Aorta (tissue), 5 donors: ENCODE measurements at places on chromosomes 3 and 15.

GRCh38 chr3:18195836-18196235 is 229.3 kb downstream of the SATB1 start:
- no peak for DNase-seq

DNA sequence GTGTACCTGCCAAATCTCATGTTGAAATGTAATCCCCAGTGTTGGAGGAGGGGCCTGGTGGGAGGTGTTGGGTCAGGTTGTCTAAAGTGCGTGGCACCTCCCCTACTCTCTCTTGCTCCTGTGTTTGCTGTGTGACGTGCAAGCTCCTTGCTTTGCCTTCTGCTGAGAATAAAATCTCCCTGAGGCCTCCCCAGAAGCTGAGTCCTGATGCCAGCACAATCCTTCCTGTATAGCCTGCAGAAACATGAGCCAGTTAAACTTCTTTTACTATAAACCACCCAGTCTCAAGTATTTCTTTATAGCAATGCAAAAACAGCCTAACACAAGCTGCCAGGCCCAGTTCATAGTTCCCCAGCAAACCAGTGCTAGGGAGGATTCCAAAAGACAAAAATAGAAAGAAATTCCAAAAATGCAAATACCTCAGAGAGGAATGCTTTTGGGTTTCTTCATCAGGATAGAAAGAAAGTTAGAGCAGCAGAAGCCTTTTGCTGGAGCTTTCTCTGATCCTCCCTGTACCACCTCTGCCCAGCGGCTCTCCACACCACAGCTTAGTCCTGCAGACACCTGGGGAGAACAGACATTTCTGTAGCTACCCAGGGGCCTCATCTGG is 25.9 kb upstream of the CDV3 start:
- no peak for DNase-seq

GRCh38 chr3:32245200-32245599 is 6.7 kb downstream of the CMTM8 start:
- DNase-seq: no peak

DNA sequence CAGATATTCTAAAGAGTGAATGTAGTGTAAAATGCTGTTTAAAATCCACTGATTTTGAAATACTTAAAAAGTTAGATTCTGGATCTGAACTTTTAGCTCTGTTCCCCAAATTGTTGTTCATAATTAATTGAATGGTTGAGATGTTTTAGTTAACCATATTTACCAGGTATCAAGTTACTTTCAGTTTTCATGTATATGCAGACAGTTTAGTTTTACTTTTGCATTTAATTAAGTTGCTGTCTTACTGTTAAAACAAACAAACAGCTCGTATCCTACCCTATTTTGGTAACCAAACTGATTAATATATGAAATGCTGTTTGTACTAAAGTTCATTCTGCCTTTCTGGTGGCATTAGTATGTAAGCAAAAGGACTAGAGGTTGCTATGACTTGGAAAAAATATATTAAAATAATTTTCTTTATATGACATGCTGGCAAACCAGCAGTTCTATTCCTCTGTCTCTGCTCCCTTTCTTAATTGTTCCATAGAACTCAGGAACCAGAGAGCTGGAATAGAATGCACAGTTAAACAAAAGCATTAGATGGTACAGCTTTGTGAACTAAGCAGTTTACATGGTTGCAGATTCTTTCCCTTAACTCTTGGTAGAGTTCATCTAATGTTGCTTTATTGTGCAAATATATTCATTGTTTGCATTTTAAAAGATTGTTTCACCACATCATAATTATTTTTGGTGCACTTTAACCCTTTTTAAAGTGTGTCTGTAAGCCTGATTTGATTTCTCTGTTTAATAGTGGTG is 39.5 kb upstream of the SCAANT1 start:
- DNase-seq: no peak

- no peak for DNase-seq
Measured at GRCh38 chr15:69586721-69587120, 134.1 kb downstream of the RPLP1 start.

DNA sequence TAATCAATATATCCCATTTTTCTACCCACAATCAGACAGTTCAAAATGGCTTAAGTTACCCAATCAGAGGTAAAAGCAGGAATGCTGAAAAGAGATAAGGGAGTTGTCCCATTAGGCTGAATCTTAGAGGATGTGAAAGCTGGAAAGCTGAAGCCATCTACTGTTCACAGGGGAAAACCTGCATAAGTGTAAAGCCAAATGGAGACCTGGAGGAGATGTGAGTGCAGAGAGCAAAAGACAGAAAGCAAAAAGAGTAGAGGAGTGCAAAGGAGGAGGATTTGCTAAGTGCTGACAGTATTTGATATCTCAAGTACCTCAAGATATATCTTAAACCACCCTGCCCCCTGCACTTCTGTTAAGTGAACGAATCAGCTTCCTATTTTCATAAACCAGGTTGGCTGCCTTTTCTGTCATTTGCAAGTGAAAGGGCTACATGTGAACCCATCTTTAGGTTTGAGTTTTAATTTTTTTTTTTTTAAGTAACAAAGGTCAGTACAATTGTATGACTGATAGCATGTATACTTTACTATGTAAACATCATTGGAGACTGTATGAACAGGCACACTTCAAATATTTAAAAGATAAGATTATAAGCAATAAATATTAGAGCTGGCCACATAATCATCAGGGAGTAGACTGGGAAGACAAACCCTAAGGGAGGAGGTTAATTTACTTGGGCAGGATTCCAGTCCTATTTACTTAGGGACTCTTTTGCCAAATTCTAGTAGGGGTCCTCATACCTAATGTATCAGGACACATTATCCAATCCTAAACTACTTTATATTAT is 22.8 kb upstream of the P2RY1 start:
- DNase-seq: no peak

- DNase-seq: no peak
Measured at GRCh38 chr15:44144184-44144583, 50.9 kb downstream of the FRMD5 start.

DNA sequence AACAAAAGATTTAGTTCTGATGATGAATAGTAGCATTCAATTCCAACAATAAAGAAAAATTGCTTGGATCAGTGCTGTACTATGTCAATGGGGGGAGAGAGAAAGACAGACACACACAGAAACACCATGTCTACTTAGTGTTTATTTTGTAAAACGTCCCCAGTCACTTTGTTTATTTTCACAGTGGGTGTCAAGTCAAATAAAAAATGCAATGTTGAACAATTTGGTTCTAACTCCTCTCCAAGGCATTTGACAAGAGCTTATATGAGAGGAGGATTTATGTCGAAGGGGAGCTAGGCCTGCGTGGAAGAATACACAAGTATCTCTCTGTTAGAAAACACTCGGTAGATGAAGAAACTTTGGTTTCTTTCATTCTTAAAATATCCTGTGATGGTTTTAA is 201.7 kb upstream of the SLC2A2 start:
- no peak for DNase-seq

DNA sequence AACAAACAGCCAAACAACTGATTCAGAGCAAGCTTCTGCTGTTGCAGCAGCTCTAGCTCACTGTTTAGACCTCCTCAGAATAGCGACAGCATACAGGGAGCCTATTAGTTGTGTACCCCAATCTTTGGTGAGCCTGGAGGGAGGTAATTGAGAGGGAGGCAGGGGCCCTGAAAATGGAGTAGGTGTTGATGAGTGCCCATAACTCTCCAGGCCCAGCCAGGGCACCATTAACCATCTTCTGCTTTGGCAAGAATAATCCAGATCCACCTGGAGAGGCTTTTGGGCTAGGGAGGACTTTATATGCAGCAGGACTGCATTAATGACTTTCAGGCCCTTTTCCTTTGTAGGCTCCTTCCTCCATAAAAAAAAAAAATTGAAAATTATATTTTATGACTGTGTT is 20.9 kb downstream of the PLCL2 start:
- no peak for DNase-seq

DNA sequence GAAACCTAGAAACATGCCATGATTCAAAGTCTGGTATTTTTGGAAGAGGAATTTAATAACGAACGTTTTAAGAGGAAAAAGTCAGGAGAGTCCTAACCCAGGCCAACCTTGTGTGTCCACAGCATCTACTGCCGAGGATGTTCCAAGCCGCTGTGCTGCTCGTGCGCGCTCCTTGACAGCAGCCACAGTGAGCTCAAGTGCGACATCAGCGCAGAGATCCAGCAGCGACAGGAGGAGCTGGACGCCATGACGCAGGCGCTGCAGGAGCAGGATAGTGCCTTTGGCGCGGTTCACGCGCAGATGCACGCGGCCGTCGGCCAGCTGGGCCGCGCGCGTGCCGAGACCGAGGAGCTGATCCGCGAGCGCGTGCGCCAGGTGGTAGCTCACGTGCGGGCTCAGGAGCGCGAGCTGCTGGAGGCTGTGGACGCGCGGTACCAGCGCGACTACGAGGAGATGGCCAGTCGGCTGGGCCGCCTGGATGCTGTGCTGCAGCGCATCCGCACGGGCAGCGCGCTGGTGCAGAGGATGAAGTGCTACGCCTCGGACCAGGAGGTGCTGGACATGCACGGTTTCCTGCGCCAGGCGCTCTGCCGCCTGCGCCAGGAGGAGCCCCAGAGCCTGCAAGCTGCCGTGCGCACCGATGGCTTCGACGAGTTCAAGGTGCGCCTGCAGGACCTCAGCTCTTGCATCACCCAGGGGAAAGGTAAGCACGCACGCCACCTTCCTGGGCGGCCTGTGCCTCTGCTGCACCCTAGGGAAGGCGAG is 28.4 kb downstream of the PML start:
- DNase-seq: no peak

- no peak for DNase-seq
Measured at GRCh38 chr15:97143592-97144376, 813.3 kb downstream of the NR2F2 start.

- DNase-seq: no peak
Measured at GRCh38 chr15:35256551-35256950, 171.5 kb upstream of the NANOGP8 start.

- no peak for DNase-seq
Measured at GRCh38 chr15:28002867-28003266, 96.2 kb downstream of the OCA2 start.

- DNase-seq: no peak
Measured at GRCh38 chr15:28068930-28069329, 30.2 kb downstream of the OCA2 start.

DNA sequence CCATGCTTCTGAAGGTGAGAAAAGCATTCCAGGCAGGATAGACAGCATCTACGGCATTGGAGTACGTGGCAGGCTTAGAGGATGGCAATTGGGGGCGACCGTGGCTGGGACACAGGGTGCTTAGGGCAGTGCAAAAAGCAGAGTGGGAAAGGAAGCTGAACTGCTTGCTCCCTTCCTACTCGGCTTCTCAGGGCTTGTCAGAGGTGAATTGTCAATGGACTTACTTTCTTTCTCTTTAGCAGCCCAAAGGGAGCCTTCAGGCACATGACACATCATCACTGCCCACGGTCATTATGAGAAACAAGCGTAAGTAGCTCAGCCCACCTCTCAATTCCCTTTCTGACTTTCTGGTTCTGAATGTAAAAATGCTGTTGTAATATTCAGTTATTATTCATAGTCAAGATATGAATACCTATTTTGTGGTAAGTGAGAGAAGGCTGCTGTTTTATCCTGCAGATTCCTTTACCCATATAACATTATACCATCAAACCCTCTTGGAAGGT is 84.3 kb downstream of the KLHL25 start:
- no peak for DNase-seq

GRCh38 chr3:128080323-128081080 is 28.3 kb downstream of the SEC61A1 start:
- no peak for DNase-seq

- no peak for DNase-seq
Measured at GRCh38 chr3:134009345-134010000, 20.3 kb downstream of the SLCO2A1 start.

DNA sequence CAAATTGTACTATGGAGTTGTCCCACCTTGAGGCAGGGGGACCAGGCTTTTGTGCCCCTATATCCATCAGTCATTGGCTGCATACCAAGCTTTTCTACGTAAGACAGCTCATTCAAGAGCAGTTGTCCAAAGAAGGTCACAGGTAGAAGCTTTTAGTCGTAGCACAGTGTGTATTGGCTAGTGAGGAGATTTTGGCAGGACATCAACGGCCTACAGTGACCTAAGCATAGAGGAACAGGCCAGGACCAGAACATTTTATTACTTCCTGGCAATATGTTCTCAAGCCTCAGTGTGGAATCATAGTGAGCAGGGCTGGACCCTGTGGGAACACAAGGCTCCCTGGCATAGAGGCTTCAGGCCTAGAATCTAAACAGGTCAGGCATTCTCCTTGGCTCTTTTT is 105.4 kb upstream of the ANKRD28 start:
- DNase-seq: peak; percentile 67

DNA sequence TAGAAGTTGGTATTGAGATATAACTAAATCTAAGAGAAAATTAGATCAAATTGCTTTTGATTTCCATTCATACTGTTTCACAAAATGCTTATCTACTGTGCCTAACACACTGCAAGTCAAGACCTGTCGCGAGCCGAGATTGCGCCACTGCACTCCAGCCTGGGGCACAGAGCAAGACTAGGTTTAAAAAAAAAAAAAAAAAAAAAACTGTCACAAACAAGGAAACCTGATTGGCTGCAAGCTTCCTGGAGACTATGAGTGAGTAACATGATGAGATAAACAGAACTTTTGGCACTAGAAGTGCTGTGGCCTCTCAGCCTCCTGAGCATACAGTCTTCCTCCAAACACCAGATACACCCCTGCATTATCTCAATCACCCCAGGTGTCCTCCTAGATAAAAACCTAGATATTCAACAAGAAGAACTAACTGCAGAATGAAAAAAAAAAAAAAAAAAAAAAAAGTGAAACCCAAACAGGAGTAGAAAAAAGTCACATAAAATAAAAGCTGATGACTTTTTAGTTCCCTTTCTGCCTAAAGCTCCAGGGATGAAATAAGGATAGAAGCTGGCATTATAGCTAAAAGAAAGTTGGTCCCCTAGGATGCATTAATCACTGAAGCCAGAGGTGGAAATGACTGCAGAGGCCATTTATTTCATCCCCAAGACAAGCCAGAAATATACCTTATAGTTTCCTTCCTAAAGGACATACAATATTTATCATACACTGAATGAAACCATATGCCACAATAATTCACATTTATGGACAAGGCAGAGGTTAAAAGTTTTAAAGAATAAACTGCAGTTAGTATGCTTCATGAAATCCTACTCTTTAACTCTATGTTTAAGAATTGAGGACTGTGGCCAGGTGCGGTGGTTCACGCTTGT is 82.4 kb downstream of the P3H2 start:
- peak; percentile 55 for DNase-seq

DNA sequence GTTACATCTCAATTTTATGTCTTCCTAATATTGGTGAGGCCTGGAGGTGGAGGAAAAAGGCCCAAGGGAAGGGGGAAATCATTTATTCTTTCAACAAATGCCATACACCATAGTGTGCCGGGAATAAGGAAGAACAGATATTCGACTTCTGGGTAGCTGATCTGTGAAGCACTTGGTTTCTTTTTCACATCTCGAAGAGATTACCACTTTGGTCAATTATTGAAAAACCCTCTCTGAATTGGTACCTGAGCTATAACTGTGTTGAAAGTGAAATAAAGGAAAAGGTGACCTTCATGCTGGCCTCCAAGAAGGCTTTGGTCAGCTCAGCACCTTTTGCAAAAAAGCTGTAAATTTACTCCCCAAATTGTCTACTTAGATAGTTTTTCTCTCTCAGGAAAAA is 14.2 kb upstream of the MB21D2 start:
- DNase-seq: no peak
